CD4-positive, alpha-beta T cell treated with Interferon alpha-2 for 1 hour (primary cell): ENCODE measurements at places on chromosomes 6 and 20.

DNA sequence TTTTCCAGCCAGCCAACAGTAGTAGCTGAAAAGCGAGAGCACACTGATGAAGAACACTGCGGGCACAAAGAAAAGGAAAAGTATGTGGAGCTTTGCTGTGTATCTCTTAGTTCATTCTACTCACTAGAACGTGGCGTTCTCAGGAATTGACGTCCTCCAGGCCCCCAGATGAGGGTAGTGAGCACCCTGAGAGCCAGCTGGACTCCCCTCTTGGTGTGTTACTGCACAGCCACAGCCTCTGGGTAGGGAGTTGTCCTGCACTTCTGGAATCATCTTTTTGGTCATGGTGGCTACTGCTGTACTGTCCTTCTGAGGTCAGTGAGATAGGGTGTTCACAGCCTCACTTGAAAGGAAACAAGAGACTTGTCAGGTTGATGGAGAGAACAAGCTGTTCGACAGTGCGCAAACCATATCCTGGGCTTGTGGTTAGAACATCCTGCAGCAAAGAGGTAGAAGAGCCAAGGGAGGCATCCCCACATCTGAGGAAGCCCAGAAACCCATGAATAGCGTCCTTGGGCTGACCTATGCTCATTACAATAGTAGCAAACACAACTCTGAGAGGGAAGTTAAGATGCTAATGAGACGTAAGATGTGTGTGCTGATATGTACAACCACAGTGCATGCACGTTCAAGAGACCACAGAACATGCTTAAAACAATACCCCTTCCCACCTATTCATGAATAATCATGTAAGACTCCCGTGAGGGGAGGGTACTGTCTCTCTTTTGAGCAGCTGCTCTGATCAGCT, 14.6 kb upstream of the HLA-F start:
- peak; percentile 63 for DNase-seq

GRCh38 chr6:167957626-167958025, 39.8 kb upstream of the KIF25 start:
- DNase-seq = no peak

DNA sequence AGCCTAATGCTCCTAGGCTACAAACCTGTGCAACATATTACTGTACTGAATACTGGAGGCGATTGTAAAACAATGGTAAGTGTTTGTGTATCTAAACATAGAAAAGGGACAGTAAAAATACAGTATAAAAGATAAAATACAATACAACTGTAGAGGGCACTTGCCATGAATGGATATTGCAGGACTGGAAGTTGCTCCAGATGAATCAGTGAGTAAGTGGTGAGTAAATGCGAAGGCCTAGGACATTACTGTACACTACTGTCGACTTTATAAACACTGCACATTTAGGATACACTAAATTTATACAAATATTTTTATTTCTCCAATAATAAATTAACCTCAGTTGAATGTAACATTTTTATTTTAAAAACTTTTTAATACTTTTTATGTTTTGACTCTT, 485.0 kb downstream of the MMUT start:
- DNase-seq = no peak

GRCh38 chr20:56352345-56353055, 6.3 kb upstream of the FAM210B start:
- DNase-seq = no peak

DNA sequence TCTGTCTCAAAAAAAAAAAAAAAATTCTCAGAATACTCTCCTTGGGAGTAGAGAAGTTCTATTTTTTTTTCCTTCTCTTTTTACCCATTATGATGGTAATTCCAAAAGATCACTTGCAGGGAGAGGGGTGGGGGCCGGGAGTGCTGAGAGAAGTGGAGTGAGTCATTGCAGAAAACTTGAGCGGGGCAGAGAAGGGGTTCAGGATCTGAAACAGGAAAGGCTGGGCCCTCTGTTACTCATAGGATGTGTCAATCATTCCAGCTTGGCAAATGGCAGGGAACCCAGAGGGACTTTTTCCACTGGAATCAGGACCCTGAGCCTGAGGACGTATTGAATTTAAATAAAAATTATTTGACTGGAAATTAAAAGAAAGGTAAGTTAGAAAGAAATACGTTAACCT, 111.4 kb upstream of the ARMC2 start:
- DNase-seq = no peak

DNA sequence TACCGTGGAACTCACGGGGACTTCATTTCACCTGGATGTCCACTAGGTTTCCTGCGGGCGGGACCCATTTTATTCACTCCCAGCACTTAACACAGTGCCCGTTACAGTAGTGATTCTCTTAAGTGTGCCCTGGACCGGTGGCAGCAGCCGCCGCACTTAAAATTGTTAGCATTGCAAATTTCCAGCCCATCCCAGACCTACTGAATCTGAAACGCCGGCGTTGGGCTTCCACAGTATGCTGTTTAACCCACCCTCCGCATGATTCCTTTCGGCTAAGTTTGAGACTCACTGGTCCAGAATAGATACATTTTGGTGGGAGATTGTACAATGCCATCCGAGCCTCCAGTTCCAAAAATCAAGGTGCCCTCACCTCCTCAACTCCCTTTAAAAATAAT, 967 bp downstream of the SMPDL3A start:
- DNase-seq = no peak

- no peak for DNase-seq
Observed at GRCh38 chr6:122872311-122872710, 83.3 kb downstream of the SMPDL3A start.

- DNase-seq = peak; percentile 78
Observed at GRCh38 chr6:31822036-31822821, 5.3 kb upstream of the HSPA1B start.

DNA sequence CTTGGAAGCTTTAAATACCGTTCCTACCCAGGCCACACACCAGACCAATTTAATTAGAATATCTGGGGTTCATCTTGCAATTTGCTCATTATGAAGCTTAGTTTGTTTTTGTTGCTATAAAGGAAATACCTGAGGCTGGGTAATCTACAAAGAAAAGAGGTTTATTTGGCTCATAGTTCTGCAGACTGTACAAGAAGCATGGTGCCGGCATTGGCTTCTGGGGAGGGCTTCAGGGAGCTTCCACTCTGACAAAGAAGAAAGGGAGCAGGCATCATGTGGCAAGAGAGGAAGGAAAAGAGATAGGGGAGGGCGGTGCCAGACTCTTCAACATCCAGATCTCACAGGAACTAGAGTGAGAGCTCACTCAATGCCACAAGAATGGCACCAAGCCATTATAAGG, 73.6 kb downstream of the RNF182 start:
- DNase-seq = no peak

- DNase-seq = no peak
Observed at GRCh38 chr20:51276296-51276695, 253.4 kb upstream of the KCNG1 start.

DNA sequence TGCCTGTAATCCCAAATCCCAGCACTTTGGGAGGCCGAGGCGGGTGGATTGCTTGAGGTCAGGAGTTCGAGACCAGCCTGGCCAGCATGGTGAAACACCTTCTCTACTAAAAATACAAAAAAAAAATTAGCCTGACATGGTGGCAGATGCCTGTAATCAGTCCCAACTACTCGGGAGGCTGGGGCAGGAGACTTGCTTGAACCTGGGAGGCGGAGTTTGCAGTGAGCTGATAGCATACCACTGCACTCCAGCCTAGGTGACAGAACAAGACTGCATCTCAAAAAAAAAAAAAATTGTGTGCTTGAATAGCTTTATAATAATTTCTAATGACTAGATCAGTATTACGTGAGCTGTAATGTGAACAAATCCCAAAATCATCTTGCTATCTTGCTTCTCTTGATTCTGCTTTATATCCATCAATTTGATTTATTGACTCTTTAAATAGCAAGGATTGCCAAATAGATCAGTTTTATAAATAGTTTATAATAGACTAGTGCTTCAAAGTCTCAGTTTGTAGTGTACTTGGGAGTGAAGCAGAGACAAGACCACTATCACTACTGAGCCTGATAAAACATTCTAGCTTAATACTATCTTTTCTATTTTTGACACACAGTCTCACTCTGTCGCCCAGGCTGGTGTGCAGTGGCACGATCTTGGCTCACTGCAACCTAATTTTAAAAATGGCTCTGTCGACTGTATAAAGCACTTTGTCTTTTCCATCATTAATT, 7.1 kb downstream of the AMD1 start:
- no peak for DNase-seq

- DNase-seq = no peak
Observed at GRCh38 chr6:144920391-144920961, 635.3 kb downstream of the UTRN start.

DNA sequence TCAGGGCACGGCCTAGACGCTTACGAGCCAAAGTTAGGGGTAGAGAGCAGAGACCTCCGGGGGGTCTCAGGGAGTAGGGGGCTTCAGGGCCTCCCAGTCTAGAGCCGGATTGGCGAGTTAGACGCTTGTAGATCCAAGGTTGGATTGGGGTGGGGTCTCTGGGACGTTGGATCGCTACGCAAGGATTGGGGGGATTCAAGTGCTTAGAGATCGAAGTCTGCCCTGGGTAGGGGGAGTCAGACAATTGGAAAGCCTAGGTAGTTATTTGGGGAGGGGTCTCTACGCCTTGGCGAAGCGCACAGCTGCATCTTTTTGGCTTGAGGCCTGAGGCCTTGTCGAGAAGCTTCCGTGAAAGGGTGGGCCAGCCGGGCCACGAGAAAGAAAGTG, 469 bp downstream of the STX16 start:
- no peak for DNase-seq

GRCh38 chr6:108656836-108657235, 96.1 kb downstream of the FOXO3 start:
- no peak for DNase-seq

GRCh38 chr20:39800111-39800510, 838.0 kb downstream of the DHX35 start:
- DNase-seq = no peak

DNA sequence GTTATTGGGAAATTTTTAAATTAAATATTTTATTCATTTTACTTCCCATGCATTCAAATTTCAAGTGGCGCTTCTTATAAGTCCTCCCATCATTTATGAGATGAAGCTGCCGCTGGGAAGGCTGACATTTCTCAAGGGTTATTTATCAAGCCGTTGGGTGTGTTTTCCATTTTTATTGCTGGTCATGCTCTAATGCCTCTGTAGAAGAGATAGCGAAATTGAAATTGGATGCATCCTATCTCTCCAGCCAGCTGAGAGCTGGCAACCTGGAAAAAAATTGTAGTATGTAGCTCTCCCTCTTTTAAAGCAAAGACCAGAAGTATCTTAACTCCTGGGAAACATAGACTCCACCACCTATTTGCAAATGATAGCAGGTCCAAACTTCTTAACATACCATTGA, 135.9 kb downstream of the C6orf118 start:
- DNase-seq = no peak

DNA sequence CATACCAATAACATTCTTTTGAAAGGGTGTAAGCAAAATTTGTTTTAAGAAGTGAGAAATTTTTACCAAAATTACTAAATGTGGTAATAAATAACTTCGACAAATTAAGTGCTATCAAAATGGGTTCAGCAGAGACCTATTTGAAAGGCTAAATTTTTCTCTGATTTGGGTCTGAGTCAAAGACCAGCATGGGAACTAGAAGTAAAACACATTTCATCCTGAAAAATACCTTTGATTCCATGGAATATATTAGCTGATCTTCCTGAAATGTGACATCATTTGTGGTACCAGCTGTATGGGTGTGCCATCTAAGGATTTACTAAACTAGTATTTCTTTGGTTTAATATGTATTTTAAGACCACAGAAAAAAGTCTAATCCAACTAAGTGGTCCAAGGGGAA, 63.6 kb downstream of the BLOC1S5 start:
- no peak for DNase-seq

GRCh38 chr6:52233975-52234823, 10.1 kb downstream of the IL17F start:
- DNase-seq = no peak

GRCh38 chr6:72464791-72465691, 156.8 kb upstream of the KCNQ5 start:
- DNase-seq = no peak

GRCh38 chr20:50690650-50691572, at the start of gene RIPOR3:
TSS of gene RIPOR3 (minus strand) at chr20:50691542. CDS start at chr20:50691128, 414 bp downstream.
- DNase-seq = no peak

- no peak for DNase-seq
Observed at GRCh38 chr6:147135211-147135681, 69.0 kb upstream of the STXBP5 start.

GRCh38 chr6:73548458-73549446, 27.9 kb upstream of the EEF1A1 start:
- no peak for DNase-seq

GRCh38 chr6:121305957-121306607, 28.2 kb downstream of the TBC1D32 start:
- peak; percentile 24 for DNase-seq

GRCh38 chr6:112683926-112684325, 336.8 kb downstream of the RFPL4B start:
- no peak for DNase-seq

- DNase-seq = no peak
Observed at GRCh38 chr6:32772656-32773055, 9.3 kb upstream of the HLA-DQB2 start.

DNA sequence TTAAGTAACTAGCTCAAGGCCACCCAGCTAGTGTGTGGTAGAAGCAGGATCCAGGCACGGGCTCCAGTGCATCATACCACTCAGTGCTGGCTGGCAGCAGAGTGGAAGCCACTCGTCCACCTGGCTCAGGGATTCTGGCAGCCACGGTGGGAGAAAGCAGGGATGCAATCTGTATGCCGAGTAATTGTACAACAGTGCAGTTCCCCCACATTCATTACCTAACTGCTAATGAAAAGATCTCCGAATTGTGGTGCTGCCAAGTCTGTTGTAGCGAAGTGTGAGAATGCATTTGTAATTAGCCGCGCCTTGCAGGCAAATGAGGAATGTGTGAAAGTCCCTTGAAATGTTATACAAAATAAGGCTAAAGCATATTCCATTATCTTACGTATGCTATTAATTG, 29.0 kb downstream of the KCNG1 start:
- no peak for DNase-seq
